HuH-7.5 (cell line): ENCODE measurements at places on chromosomes 7 and 10.

DNA sequence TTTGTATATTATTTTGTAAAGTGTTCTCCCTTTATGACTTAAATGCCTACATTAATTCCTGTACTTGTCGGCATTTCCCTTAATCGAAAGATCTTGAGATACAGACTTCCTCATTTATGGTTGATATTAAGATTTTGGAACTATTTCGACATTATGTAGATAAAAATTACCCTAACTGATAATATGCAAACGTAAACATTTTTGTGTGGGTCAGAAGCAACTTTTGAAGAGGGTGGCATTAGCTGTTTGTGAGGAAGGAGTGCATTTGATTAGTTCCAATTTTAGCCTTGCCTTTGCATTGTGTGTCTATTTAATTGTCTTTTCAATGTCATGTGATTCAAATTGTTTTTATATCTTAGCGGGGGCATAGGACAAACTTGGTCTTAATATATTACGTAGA is 114.7 kb downstream of the BICC1 start:
- no peak for DNase-seq

DNA sequence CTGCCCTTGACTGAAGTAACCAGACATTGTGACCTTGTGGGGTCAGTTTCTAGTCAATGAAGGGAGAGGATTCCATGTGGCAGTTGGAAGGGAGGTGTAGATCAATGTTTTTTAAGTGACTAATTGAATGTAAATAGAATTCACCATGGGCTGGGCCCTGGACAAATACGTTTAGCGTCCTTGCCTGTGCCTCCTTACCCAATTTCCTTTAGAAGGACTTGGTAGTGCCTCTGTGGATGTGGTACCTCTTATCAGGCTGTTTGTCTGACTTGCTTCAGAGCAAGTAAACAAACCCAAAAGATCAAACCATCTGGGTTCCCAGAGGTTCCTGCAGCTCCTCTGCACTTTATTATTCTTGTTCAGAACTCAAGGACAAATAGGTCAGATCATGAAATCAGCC is 4.3 kb upstream of the KAT6B start:
- peak; percentile 29 for DNase-seq

- no peak for DNase-seq
Measured at GRCh38 chr7:158111049-158111751, 476.4 kb downstream of the PTPRN2 start.

DNA sequence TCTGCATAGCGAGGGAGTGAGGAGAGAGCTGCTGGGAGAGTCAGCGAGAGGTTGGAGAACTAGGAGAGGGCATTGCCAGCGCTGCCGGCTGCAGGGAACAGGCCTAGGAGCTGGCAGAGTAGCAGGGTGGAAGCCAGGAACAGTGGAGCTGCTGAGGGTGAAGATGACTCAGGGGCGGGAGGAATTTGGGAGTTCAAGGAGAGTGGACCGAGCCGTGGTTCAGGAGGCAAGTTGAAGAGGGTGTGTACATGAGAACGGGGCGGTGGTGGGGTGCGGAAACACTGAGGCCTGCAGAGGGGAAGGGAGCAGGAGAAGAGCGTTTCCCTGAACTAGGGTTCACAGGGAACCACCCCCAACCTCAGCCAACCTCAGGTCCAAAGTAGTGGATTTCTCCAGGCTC is 31.5 kb downstream of the HIF1AN start:
- no peak for DNase-seq

- no peak for DNase-seq
Measured at GRCh38 chr7:130349911-130350782, 5.5 kb downstream of the CPA5 start.

DNA sequence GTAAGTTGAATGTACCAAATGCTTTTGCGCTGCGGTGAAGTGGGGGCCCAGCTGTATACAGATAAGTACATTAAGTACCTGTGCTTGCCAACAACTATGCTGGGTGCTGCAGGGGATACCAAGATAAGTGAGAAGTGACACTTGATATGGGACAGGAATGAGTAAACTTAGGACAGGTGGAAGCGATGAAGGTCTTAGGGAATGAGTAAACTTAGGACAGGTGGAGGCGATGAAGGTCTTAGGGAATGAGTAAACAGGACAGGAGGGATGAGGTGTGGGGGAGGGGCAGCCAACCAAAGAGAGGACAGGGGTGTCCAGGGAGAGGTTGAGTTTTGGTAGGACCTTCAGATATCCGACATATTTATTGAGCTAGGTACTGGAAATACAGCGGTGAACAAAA is 1.4 kb downstream of the MDH2 start:
- no peak for DNase-seq

- peak; percentile 79 for DNase-seq
Measured at GRCh38 chr10:114042895-114043531, 653 bp upstream of the ADRB1 start.

GRCh38 chr7:129529643-129530042 is 27.3 kb downstream of the SMKR1 start:
- no peak for DNase-seq

- no peak for DNase-seq
Measured at GRCh38 chr10:27628621-27629020, 117.0 kb downstream of the MKX start.

DNA sequence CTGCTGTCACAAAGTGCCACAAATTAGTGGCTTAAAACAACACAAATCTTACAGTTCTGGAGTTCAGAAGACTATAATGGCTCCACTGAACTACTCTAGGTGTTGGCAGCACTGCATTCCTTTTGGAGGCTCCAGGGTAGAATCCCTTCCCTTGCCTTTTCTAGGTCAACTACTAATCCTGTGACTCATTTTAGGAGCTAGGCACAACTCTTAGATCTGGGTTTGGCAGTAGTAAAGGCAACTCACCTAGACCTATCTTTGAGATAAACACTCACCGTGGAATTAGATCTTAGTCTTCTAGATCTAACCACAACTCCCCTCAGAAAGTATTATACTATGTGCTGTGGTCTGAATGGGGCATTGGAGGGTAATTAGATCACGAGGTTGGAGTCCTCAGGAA is 60.4 kb downstream of the ANKIB1 start:
- DNase-seq = no peak

DNA sequence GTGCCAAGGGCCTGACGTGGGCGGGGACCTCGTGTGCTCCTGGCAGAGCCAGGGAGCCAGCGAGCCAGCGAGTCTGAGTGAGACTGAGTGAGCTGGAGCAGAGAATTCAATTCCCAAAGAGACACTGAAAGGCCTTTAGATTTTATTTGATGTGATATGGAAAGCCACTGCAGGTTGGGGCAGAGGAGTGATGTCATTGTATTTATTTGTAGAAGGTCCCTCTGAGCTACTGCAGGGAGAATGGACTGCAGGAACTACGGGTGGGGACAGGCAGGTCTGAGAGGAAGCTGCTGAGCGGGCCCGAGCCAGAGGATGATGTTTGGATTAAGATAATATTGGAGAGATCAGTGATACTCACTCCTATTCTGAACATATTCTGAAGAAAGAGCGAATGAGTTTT is 445.8 kb upstream of the ANKRD30A start:
- DNase-seq = no peak
